ENCODE measurements at places on chromosomes 1 and 21.

- DNase-seq, result no peak
Measured at GRCh38 chr1:1282998-1283397, 2.8 kb downstream of the SCNN1D start.

- DNase-seq, result no peak
Measured at GRCh38 chr21:21177353-21177986, 179.3 kb downstream of the NCAM2 start.

GRCh38 chr1:206839857-206840256 is 25.6 kb upstream of the IL20 start:
- peak; percentile 87 for DNase-seq

GRCh38 chr1:232912845-232913580 is 37.4 kb upstream of the NTPCR start:
- no peak for DNase-seq

DNA sequence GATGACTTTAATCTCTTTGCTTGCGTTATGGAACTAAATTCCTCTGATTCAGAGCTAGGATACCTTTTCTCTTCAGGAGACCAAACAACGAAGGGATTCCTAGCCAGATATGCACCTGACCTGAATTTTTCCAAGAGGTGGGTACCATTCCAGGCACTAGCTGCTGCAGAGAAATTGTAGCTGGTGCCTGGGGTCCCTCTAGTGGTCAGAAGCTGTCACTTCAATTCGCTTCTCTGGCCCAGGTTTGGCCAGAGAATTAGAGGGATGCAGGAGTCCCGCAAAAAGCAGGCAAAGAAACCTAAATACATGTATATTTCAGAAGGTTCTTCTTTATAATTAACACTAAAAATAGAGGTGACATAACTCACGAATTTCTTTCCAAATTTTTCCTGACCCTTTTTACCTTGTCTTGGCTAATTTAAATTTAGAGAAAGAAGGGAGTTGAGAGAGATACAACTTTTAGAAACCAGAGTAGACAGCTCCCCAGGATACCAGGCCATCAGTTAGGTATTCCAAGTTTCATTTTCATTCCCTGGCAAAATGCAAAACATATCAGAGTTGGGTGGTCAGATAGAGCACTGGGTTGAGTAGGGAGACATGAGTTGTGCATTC is 9.6 kb downstream of the ACKR1 start:
- peak; percentile 73 for DNase-seq

GRCh38 chr1:17958704-17959103 is 148.9 kb upstream of the IGSF21 start:
- DNase-seq, result no peak

- peak; percentile 68 for DNase-seq
Measured at GRCh38 chr1:62082456-62083363, 111.9 kb upstream of the L1TD1 start.
